Thymus (tissue), 14 donors: ENCODE measurements at places on chromosomes 5 and 9.

DNA sequence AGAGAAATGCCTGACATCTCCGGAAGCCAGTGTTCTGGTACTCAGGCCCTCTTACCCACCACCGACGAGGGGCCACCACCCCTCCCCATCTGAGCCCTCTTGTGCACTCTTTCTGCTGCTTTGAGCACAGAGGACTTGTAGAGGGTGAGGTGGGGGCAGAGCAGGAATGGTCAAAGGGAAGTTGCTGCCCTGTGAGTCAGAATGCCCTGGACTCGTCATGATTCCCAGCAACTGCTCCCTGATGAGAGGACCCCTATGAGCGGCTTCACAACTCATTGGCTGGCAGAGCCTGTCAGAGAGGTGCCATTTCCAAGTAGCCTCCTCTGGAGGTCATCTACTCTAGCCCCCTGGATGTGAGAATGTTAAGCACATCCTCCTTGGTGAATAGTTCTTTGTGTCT lies 845 bp downstream of the ECSCR start:
- no peak overlapping the region for H3K27ac ChIP-seq
- peaks cover 13% of the 10 kb centered on the region for H3K4me1 ChIP-seq
- no peak overlapping the region for H3K4me3 ChIP-seq
- no peaks in the 10 kb centered on the region for H3K36me3 ChIP-seq
- no peaks in the 10 kb centered on the region for H3K27me3 ChIP-seq

DNA sequence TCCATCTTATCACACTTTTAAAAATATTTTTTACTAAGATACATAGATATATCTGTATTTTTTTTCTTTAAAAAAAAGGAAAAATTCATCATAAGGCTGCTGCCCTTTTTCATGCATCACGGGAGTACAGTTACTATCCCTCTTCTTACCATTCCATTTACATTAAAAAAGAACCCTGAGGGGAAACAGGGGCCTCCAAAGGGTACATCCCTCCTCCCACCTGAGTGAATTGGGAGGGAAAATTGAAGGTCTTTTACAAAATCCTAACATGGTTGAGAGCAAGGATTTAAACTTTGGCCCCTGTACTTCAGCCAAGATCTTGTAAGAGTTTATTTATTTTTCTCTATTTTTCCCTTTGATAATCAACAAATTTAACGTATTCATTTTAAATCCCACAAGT lies 319.2 kb downstream of the MLLT3 start:
- H3K36me3 ChIP-seq, result no peaks in the 10 kb centered on the region
- H3K4me3 ChIP-seq, result no peak overlapping the region
- no peaks in the 10 kb centered on the region for H3K27me3 ChIP-seq
- no peak for DNase-seq
- H3K27ac ChIP-seq, result no peak overlapping the region

DNA sequence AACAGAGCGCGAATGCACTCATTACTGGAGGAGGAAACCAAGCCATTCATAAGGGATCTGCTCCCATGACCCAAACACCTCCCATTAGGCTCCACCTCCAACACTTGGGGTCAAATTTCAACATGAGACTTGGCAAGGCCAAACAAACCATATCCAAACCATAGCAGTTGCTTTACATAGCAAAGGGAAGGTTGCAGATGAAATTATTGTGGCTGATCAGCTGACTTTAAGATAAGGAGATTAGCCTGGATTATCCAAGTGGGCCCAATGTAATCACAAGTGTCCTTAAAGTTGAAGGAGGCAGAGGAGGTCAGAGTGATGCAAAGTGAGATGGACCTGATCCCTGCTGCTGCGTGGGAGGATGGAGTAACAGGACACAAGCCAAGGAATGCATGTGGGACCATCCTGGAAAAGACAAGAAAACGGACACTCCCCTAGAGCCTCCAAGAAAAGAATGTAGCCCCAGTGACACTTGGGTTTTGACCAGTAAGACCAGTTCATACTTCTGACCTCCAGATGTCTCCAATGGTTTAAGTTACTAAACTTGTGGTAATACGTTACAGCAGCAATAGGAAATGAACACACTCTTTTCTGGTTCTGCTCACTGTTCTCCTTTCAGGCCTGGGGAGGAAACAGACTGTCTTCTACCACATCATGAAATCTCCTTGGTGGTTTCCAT lies 167.3 kb downstream of the GNAQ start:
- no peak overlapping the region for H3K27ac ChIP-seq
- H3K27me3 ChIP-seq, result no peaks in the 10 kb centered on the region
- peaks cover 11% of the 10 kb centered on the region for H3K36me3 ChIP-seq
- no peak for DNase-seq
- H3K4me3 ChIP-seq, result no peak overlapping the region

- no peaks in the 10 kb centered on the region for H3K4me1 ChIP-seq
- H3K27ac ChIP-seq, result no peak overlapping the region
Measured at GRCh38 chr5:179879003-179879689, 20.5 kb upstream of the MRNIP start.

GRCh38 chr5:40355846-40356245 lies 323.9 kb upstream of the PTGER4 start:
- DNase-seq, result no peak
- no peaks in the 10 kb centered on the region for H3K27me3 ChIP-seq
- no peak overlapping the region for H3K4me3 ChIP-seq
- H3K36me3 ChIP-seq, result no peaks in the 10 kb centered on the region
- H3K4me1 ChIP-seq, result no peaks in the 10 kb centered on the region

DNA sequence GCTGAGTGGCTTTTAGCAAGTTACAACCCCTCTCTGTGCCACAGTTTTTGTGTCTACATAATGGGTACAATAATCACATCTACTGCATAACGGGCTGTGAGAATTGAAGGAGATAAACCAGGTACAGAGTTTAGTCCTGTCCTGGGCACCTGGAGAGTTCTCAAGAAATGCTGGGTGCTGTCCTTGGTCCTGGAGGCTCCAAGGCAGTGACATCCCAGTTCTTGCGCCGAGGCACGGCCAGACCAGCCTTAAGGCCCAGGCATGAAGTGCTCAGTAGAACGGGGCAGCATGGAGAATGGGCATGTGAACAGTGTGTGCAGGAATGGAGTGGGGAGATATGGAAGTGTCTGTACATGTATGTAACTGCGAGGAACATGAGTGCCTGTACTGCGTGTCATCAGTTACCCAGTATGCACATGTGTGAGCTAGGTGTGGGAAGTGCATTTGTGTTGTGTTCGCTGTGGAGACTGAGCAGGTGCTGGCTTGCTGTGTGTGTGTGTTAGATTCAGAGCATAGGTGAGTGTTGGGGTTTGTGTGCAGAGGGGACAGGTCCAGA lies 6.3 kb upstream of the UNC5A start:
- H3K27ac ChIP-seq, result no peak overlapping the region
- no peak overlapping the region for H3K4me3 ChIP-seq
- H3K27me3 ChIP-seq, result peaks cover 5% of the 10 kb centered on the region
- peak; percentile 2 for DNase-seq
- H3K36me3 ChIP-seq, result no peaks in the 10 kb centered on the region
- H3K4me1 ChIP-seq, result no peaks in the 10 kb centered on the region

DNA sequence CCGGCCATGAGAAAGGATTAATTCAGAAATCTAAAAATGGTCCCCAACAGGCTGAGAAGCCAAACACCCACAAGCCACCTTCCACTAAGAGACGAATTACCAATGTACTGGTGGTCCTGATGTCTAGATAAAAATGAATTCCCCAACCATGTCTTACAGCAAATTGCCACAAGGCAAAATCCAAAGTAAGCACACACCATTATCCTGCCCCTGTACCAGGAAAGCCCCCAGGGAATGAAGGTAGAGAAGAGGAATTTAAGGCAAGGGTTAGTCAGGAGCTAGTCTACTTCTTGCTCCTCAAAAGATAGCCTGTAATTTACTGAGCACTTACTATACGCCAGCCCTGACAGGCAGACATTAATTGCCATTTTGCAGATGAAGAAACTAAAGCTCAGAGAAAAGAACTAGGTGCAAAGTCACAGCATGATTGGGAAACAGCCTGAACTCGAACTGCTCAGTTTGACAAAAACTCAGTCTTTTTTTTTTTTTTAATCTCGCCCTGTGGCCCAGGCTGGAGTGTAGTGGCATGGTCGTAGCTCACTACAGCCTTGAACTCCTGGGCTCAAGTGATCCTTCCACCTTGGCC lies 64.3 kb downstream of the RAPGEF1 start:
- H3K27me3 ChIP-seq, result no peaks in the 10 kb centered on the region
- no peaks in the 10 kb centered on the region for H3K36me3 ChIP-seq
- H3K4me3 ChIP-seq, result no peak overlapping the region
- H3K4me1 ChIP-seq, result peaks cover 77% of the 10 kb centered on the region
- DNase-seq, result no peak

DNA sequence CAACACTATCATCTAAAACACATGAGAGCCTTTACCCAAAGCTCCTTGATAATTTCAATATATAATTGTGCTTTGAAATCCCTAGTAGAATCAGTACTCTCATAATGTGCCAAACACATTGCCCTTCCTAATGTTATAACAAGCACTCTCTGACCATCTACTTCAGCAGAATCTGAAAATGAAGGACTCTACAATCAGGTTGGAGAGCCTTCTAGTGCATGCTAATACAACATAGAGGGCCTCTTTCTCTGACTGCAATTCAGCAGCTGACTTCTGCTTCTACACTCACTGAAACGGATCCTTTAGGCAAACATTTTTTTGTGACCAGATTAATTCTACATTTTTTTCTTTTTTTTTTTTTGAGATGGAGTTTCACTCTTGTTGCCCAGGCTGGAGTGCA lies 155.6 kb downstream of the EPB41L4A start:
- H3K36me3 ChIP-seq, result no peaks in the 10 kb centered on the region
- H3K27me3 ChIP-seq, result no peaks in the 10 kb centered on the region
- DNase-seq, result no peak

DNA sequence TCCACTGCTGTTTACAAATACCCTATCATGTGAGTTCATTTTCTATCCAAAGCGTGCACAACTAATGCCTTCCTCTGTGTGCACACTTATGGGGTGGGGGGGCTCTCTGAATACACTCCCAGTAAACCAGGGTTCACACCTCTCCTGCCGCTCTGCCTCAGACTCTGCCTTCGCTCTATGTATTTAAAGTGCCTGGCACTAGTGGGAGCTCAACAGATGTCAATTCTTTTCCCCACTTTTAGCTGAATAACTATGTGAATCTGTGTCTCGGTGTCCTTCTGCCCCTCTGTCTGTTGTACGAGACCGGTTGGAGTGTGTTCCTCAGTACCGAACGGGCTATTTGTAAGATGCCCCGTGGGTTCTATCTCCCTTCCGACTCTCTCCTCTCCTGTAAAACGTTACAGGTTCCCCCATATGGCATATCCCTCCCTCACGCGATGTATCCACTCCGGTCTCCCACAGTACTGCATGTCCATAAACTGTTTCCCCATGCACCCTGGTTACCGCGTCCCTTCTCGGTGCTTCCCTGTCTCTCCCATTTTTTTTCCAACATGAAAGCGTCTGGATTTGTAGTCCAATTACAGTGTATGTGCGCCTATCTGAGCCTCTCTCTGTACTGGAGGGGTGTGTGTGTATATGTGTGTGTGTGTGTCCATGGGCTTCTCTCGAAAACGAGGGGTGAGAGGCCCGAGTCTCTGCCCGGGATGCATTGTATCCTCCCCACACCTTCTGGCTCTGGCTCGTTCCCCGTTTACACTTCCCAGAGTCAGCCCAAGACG lies 1.6 kb downstream of the ELL2 start:
- no peak for DNase-seq
- peaks cover 6% of the 10 kb centered on the region for H3K4me1 ChIP-seq
- no peaks in the 10 kb centered on the region for H3K36me3 ChIP-seq
- H3K27ac ChIP-seq, result peak overlapping the region; percentile 15
- H3K4me3 ChIP-seq, result peak overlapping the region; percentile 66
